ENCODE measurements at places on chromosomes 1 and 21.

DNA sequence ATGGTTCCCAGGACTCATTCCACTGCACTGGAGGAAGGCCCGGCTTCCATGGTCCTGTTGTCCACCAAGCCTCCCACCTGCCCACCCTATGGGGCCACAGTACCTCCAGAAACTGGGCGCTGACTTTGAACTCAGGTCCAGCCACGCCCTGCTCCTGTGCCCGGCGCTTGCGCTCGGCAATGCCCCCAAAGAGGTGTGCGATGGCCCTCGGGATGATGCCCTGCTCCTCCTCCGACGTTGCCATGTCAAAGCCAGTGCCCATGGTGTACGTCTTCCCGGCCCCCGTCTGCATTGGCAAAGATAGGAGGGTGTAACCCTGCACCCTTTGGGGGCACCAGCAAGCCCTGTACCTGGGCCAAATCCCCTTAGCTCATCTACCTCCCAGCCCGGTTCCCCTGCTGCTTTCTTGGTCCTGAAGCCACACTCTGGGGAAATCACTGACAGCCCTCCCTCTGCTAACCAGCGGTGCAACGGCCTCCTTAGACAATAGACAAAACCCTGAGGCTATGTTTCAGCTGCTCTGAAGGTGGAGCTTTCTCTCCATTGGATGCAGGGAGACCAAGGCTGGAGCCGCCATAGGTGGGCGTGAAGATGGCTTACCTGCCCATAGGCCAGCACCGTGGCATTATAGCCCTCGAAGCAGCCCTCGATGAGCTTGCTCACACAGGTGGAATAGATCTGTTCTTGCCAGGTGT, 14.7 kb downstream of the KIF21B start:
- no peak for DNase-seq

- DNase-seq: no peak
Observed at GRCh38 chr1:112906150-112906698, 49.8 kb downstream of the SLC16A1 start.

GRCh38 chr1:89945852-89946476, 48.9 kb upstream of the ZNF326 start:
- no peak for DNase-seq

GRCh38 chr1:226798427-226799411, 59.6 kb upstream of the ITPKB start:
- peak; percentile 85 for DNase-seq

- DNase-seq: no peak
Observed at GRCh38 chr1:157488156-157488555, 64.2 kb downstream of the FCRL5 start.

DNA sequence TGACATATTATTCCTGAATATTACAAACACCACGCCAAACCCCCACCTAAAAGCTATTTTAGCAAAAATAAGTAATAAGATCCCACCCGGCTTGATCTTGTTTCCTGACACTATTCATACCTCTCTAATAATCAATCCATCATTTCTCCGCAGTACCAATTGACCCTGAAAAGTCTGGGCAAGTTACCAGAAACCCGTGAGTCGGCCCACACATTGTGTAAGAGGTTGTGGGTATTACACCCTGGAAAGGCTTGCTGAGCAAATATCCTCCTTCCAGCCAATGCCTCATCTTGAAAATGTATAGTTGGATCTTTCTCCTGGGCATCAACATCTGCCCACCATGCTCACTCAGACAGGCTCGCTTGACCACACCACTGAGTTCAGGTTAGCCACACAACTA, 451.0 kb downstream of the TTLL7 start:
- no peak for DNase-seq

- no peak for DNase-seq
Observed at GRCh38 chr1:116458695-116459094, 85.7 kb downstream of the ATP1A1 start.

DNA sequence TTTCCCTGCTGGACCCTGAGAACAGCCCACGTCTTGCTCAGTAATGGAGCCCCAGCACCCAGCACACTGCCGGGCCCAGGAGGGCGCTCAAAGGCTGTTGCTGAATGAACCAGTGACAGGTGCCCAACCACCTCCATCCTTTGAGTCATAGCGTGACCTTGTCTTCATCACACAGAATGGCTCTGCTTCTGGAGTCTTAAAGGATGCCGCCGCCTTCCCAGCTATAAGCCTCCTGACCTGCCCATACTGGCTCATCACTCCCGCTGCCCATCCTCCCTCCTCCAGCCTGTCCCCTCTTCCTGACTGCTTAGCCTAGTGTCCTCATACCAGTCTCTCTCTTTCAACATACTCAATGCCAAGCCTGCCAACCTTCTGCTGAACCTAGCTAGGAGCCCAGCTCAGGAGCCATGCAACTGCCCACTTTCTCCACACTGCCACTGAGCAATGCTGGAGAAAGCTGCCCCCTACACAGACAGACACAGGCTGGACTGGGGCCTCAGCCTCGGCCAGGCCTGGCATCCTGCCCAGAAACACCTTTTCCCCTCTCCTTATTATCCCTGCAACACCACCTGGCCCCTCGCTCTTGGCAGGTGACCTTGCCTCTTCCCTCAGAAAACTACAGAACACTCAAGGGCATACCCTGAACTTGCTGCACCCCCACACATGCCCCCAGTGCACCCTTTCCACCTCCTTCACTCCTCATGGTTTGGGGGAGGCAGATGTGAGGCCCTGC, 14.1 kb downstream of the TTC39A start:
- DNase-seq: no peak

GRCh38 chr21:45963232-45963570, 18.4 kb upstream of the COL6A1 start:
- no peak for DNase-seq

DNA sequence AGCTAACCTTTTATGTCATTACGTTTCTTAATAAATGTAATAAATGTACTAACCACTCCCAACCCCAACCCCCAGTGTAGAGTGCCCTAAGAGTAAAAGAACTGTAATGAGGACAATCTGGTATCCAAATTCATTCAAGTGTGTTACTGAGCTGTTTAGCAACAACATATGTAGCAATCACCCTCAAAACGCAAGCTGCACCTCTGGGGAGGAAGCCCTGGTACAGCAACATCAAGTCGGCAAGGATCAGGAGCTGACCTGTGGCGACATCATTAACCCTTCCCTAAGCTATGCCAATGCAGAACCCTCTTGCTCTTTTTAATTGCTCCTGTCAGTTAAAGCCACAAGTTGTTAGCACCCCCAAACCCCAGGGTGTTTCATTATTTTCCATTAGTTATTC, 47.1 kb downstream of the STX6 start:
- DNase-seq: no peak

GRCh38 chr1:55861676-55862340, 646.6 kb upstream of the USP24 start:
- DNase-seq: no peak

DNA sequence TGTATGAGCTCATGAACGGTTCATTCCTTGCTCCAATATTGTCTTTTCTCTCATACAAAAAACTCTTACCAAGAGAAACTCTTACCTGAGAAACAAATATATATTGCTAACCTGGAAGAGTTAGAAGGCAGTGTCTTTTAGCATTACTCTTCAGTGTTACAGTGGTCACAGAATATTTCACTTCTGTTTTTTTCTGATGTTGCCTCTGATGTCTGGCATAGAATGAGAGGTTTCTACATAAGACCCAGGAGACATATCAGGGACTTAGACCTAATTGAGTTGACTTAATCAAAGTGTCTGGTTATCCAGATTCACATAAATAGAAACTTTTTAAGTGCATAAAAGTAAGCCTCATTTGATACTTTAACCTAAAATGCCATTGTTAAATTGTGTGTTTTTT, 923.8 kb downstream of the TTLL7 start:
- DNase-seq: no peak

DNA sequence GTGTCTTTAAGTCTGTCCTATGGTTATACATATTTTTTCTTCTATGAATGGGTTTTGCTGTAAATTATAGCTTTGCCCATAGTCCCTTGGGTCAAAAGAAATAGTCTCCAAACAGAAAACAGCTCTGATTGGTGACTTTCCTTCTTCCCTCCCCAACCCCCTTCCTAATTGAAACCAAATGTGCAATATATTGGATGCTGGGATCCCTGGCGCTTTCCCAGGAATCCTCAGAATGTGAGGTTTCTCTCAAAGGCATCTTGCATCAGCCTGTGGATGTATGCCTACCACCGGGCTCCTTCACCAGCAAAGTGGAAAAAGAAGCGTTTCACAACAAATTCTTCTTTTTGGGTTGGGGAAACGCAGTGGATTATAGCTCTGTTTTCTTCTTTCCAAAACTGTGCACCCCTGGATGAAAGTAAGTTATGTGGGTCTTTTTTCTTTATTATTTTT, at the start of gene DDR2:
Gene DDR2 (plus strand): TSS at position 248 of the 450 bp plus-strand sequence. CDS start 86,600 bp downstream, outside the sequence.
- DNase-seq: no peak

GRCh38 chr1:30790850-30791778, 33.5 kb upstream of the LAPTM5 start:
- no peak for DNase-seq

- DNase-seq: no peak
Observed at GRCh38 chr1:70667494-70668170, 256.6 kb downstream of the CTH start.

DNA sequence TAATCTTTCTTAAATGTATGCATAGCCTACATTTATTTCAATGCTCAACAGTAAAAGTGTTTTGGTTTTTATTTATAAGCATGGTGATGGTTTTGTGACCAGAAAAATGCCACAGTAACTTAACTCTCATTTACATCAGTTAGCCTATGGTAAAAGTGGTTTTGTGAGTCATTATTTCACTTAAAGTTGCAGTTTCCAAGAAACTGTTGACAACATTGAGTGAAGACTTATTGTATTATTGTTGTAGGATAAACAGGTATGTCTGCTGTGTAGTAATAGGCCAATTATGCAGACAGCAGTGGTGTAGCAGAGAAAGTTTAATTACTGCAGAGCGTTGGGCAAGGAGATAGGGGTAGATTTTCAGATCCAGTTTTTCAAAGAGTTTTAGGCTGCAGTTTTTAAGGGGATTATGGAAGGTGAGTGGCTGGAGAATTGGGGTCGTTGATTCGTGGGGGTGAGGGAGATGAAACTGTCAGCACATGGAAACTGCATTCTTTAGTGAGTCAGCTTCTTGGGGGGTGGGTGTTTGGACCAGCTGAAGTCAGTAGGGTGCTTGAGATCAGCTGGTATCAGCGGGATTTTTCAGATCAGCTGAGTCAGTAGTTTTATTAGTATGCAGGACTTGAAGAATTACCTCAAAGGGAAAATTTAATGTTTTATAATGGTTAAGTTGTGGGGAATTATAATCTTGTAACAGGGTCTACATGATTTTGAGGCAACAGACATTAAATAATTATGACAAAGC, 168.7 kb upstream of the FMN2 start:
- no peak for DNase-seq

DNA sequence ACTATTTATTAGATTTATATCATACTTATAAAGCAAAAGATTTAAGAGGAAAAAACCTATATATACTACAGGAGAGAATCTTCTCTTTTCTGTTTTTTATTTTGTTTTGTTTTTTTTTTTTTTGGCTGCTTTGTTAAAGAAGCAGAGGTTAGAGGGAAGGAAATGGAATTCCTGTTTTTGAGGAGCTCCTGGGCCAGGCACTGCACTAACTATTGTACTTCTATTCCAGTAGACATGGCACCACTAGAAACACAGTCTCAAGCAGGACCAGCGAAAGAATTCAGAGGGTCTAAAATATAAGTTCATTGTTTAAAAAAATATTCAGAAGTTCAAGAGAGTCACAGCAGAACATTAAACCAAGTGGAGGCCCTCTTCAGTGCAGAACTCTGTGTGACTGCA, 54.7 kb upstream of the CNN3 start:
- no peak for DNase-seq

DNA sequence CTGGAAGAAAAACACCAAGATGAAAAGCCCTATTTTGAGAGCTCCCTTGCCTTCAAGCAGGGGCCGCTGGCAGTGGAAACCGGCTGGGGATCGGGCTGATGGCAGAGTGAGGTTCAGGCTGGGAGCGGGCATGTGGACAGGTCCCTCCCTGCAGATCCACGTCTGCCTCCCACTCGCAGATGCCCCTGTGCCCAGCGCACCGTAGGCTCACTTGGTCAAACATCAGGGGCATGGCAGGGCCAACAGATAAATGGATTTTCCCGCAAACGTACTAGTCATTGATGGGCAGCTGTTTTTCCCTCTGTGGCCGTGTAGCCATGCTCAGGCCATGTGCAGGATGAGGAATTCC, 6.6 kb upstream of the C1orf174 start:
- DNase-seq: no peak

- no peak for DNase-seq
Observed at GRCh38 chr1:21503706-21504377, 5.4 kb upstream of the ALPL start.

GRCh38 chr1:203517426-203518110, 23.6 kb downstream of the OPTC start:
- DNase-seq: no peak

- DNase-seq: no peak
Observed at GRCh38 chr1:192756847-192757246, 52.0 kb upstream of the RGS2 start.

GRCh38 chr1:31218705-31219104, 21.0 kb downstream of the NKAIN1 start:
- DNase-seq: no peak

- DNase-seq: no peak
Observed at GRCh38 chr1:113918243-113918642, 10.9 kb upstream of the HIPK1 start.

GRCh38 chr1:7076572-7076971, 291.3 kb downstream of the CAMTA1 start:
- no peak for DNase-seq

GRCh38 chr1:87598429-87598828, 269.7 kb downstream of the LMO4 start:
- DNase-seq: no peak

DNA sequence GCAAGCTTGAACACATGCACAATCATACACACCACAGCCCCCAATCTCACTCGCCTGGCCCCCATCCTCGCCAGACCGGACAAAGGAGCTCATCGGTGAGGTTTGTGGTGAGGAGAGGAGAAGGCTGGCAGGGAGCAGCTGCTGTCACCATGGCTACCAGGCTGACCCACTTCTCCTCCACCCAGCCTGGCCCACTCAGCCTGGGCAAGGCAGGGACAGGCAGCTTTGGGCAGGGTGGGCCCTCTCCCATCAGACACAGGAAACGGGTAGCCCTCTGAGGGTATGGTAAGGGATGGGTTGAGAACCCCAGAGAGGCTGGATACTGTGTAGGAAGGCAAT, 15.9 kb downstream of the RIMS3 start:
- DNase-seq: no peak

Measured in stimulated activated naive CD8-positive, alpha-beta T cell treated with anti-CD3 and anti-CD28 coated beads, Interleukin-15, amount 100 ng/mL, for 72 hours (primary cell).